ENCODE measurements at places on chromosomes 4 and X.

- no peak for DNase-seq
Measured at GRCh38 chrX:38548508-38548907, 12.8 kb upstream of the TSPAN7 start.

DNA sequence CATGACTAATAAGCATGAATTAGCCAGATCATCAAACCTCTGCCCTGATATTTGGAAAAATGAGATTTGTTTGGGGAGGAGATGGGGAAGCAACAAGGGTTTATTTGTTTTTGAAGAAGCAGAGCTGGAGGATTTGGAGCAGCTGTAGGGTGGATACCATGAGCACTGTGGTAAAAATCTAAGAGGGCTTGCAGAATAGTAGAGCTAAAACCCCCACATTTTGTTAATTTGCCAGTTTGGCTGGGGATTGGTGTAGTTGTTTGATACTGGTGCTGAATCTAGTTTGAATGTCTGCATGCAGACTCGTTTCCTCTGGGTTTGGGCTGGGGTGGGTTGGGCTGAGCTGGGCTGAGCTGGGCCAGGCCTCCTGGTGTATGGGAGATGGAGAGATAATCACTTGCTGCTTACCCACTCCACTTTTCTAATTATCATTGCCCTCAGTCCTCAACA lies 43.7 kb downstream of the SMAD1 start:
- no peak for DNase-seq

GRCh38 chr4:184802697-184803015 lies 23.1 kb downstream of the ACSL1 start:
- no peak for DNase-seq

GRCh38 chrX:24515447-24515846 lies 50.4 kb downstream of the PDK3 start:
- no peak for DNase-seq

GRCh38 chr4:4271912-4272311 lies 18.0 kb downstream of the LYAR start:
- DNase-seq = no peak

GRCh38 chrX:66008328-66008970 lies 31.4 kb downstream of the VSIG4 start:
- no peak for DNase-seq

All from activated CD4-positive, alpha-beta T cell treated with anti-CD3 and anti-CD28 coated beads for 1 hour (primary cell).